ENCODE measurements at places on chromosomes 6 and 20.

GRCh38 chr6:138977242-138977641 lies 10.8 kb downstream of the REPS1 start:
- no peak for DNase-seq

DNA sequence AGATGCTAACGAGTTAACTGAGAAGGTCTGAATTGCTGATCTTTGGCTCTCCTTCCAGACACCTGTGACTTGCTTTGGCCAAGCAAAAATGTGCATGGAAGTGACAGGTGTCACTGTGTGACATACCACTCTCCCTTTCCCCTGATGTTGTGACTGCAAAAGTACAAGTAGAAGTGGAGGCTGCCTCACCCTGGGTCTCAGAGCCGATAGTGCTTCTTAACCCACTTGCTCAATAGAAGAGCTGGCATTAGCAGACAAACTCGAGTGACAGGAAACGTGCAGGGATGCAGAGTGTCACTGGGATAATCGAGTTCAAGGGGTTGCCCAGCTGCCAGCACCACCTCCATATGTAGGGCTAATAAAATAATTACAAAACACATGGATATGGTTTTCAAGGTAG lies 16.4 kb upstream of the SPO11 start:
- no peak for DNase-seq

GRCh38 chr20:7392542-7393206 lies 547.6 kb downstream of the HAO1 start:
- no peak for DNase-seq

- no peak for DNase-seq
These were observed 32.5 kb upstream of the MEI4 start for GRCh38 chr6:77620278-77620882.

DNA sequence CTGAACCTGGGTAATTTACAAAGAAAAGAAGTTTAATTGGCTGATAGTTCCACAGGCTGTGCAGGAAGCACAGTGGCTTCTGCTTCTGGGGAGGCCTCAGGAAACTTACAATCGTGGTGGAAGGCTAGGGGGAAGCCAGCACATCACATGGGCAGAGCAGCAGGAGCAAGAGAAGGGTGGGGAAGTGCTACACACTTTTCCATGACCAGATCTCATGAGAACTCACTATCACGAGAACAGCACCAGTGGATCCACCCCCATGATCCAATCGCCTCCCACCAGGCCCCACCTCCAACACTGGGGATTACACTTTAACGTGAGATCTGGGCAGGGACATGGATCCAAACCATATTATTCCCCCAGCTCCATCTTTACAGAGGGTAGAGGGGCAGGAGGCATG lies 166.4 kb downstream of the NFATC2 start:
- no peak for DNase-seq

DNA sequence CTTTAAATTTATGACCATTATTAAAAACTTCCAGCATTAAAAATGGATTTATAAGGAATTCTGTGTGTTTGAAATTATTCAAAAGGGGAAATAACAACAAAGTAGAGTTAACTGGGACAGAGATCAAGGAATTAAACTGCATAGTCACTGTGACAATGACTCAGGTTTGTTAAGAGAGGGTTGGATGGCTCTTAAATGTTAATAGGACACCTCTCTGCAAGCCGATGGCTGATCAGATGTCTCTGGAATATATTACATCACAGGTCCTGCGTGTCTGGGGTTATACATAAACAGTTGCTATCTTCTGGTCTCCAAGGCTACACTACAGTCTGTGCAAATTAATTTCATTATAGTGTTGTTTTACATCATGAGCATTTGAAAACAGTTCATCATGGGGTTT lies 574.3 kb downstream of the COL12A1 start:
- no peak for DNase-seq

DNA sequence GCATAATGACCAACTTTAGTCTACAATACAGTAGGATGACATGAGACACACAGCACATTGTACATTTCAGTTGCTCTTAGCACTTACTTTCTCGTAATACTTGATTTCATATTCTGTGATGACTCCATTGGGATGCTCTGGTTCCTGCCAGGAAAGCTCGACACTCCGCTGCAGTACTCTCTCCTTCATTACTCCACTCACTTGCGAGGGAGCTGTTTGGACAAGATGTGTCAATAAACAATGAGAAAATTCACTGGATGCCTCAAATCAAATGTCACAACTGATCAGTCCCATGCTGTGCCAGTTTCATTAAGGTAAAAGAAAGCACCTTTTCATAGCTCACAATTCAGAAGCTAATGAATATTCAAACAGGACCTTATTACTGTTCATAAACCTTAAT lies 147.1 kb downstream of the EPHA7 start:
- no peak for DNase-seq

- DNase-seq = no peak
These were observed 306.9 kb downstream of the LRFN2 start for GRCh38 chr6:40280231-40280630.

DNA sequence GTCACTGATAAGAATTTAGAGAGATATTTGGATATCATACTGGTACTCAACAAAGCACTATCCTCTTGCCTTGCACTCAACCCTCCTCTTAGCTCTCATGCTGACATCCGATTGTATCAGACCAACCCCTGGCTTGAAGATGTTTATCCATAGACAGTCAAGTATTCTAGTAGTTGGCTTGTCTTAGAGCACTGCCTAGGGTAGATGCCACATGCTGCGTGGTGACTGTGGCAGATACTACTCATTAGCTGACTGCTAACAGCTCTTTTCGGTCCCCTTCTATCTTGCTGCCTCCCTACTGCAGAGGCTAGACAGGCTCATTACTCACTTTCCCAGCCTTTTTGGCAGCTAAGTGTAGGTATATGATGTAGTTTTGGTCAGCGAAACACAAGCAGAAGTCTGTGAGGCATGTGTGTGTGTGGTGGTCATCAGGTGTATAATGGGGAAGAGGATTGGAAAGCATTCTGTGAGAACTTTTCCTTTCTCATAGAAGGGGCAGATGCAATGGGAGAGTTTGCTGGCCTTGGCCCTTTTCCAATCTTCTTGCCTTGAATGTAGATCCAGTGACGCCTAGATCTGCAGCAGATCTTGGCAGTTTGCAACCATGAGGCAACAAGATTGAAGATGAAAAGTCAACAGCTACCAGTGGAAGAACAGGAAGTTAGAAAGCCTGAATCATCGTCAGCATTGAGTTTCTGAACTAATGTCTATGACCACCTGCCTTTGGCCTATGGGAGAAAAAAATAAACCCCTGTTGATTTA lies 4.4 kb upstream of the IFNGR1 start:
- no peak for DNase-seq

DNA sequence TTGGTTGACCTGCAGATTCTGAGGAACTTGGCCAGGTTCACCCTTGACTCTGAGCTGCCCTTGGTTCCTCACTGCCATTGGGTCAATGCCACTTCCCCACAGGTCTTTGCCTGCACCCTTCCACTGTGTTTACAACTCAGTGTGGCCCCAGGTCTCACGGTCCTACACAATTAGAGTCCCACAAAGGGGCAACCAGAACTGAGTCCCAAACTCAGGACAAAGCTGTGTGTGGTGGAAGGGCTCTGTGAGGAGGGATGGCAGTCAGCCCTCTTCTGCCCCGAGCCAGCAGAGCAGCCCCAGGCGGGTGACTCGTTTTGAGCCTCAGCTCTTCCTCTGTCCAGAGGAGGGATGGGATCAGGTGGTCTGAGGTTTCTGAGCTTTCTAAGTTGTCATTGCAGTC lies 69.5 kb downstream of the NPEPL1 start:
- no peak for DNase-seq

- DNase-seq = no peak
These were observed 14.9 kb upstream of the UBE2V1 start for GRCh38 chr20:50127587-50128519.

- DNase-seq = no peak
These were observed 36.0 kb downstream of the ADNP start for GRCh38 chr20:50895111-50895830.

- DNase-seq = no peak
These were observed 18.9 kb downstream of the HLA-F start for GRCh38 chr6:29742127-29742526.

DNA sequence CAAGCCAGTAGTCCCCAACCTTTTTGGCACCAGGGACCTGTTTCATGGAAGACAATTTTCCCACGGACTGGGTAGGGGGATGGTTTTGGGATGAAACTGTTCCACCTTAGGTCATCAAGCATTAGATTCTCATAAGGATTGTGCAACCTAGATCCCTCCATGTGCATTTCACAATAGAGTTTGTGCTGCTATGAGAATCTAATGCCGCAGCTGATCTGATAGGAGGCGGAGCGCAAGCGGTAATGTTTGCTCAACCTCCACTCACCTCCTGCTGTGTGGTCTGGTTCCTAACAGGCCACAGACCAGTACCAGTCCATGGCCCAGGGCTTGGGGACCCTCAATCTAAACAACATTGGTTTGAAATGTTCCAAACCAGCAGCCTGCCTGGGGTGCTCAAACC lies 137.0 kb upstream of the STXBP5 start:
- DNase-seq = no peak

GRCh38 chr6:154157082-154157481 lies 118.0 kb downstream of the OPRM1 start:
- DNase-seq = no peak

- DNase-seq = no peak
These were observed 64.2 kb downstream of the DLL1 start for GRCh38 chr6:170226647-170227046.

- DNase-seq = peak; percentile 36
These were observed 5.2 kb downstream of the INSM1 start for GRCh38 chr20:20373091-20373571.

GRCh38 chr6:130743175-130743574 lies 84.0 kb upstream of the SMLR1 start:
- no peak for DNase-seq

GRCh38 chr6:126696921-126697693 lies 357.2 kb downstream of the CENPW start:
- no peak for DNase-seq

DNA sequence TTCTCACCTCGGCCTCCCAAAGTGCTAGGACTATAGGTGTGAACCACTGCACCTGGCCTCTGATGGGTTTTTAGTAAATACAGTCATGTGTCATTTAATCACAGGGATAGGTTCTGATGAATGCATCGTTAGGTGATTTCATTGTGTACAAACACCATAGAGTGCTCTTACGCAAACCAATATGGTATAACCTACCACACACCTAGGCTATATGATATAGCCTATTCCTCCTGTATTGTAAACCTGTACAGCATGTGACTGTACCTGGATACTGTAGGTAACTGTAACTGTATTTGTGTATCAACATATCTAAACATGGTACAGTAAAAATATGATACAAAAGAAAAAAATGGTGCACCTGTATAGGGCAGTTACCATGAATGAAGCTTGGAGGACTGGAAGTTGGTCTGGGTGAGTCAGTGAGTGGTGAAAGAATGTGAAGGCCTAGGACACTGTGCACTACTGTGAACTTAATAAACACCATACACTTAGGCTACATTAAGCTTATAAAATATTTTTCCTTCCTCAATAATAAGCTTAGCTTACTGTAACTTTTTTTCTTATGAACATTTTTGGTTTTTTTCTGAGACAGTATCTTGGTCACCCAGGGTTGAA lies 10.0 kb downstream of the BICRAL start:
- peak; percentile 25 for DNase-seq

DNA sequence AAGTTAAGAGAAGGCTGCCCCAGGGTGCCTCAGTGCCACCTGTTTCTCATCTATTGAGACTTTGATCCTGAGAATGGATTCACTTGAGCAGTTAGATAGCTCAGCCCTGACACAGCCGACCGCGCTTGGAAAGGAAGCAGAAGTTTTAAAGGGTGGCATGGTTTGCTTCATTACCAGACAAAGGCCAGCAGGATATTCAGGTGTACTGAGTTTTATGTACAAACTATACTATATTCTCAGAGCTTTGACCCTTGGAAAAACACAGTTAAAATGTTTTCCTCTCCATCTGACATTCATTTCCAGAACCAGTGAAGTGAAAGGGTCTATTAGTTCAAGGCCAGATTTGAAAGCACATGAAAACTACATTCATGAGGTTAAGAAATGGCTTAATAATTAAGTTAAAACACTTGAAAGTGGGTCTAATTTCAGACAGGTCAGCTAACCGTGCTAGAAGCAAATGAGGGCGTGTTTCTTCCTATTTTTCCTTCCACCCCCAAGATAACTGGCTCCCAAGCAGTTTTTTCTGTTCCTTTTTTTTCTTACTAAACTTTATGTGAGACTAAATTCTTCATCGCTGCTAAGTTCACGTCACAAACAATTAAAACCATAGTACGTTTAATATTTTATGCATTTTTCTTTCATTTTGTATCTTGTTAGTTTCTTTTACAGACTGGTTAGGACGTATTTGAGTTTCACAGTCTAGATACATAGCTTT lies 385.3 kb upstream of the SOX4 start:
- DNase-seq = no peak

GRCh38 chr6:135299256-135299655 lies 118.1 kb downstream of the MYB start:
- no peak for DNase-seq

DNA sequence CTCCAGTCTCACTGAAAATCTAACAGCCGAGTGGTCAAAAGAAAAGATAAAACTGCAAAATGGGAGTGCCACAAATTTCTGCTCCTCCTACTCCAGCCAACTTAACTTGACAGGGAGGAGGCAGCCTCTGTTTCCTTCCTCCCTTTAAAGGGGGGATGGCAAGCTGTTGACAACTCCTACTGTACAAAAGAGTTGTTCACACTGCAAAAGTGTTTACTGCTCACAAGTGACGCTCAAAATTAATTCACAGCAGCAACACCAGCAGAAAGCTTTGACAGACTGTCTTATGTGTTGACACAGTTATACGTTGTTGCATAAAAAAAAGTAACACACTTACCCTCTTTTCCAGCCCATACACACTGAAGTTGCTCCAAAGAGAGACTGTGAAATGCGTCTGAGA lies 169.8 kb downstream of the BACH2 start:
- no peak for DNase-seq

DNA sequence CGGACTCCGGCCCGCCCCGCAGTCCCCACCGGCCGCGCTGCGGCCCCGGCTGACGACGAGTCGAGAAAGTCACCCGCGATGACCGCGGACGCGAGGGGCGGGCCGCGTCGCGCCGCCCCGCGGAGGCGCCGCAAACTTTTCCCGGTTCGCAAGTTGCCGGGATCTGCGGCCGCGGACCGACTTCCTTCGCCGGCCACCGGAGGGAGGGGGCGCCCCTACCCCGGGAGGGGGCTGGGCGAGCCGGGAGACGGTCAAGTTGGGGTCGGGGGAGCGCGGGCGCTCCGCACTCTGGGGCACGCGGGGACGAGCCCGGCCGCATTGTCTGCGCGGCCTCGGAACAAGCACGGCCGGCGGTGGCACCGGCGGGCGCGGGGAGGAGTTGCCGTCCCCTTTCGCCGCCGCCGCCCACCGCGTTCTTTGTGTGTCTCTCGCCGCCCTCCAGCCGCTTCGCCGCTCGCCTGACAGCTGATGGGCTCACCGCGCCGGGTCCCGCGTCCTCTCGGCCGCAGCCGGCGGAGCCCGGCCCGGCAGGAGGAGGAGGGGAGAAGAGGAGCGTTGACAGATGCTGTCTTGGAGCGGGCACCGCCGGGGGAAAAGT lies 131.6 kb downstream of the OGFRL1 start:
- DNase-seq = no peak
